ENCODE measurements at places on chromosomes 1 and 21. TPM values are rescaled to one million over a fixed set of nuclear protein-coding genes. Genes with fewer than 3 reads are reported as not detected.

Gene RGS8
- total RNA-seq: 20.5 TPM

Gene OR6N1
- not detected for total RNA-seq

Gene SDC3
- 0.04 TPM for total RNA-seq

Gene FCGR1A
- not detected for total RNA-seq

Gene B3GALT5
- not detected for total RNA-seq

Gene PCP4
- total RNA-seq: not detected

Gene ITLN1
- not detected for total RNA-seq

Gene FAM72C
- total RNA-seq: 13.7 TPM

Gene DIPK1A
- total RNA-seq: 1.7 TPM

Gene RGS16
- total RNA-seq: 19.0 TPM

Gene ZNF672
- 16.7 TPM for total RNA-seq

Gene RHBG
- not detected for total RNA-seq

Gene ABCG1
- not detected for total RNA-seq

Gene OR6N2
- not detected for total RNA-seq

Gene FCRL4
- not detected for total RNA-seq

Gene PADI4
- not detected for total RNA-seq

Gene OR2G6
- total RNA-seq: not detected

Gene OR2T11
- not detected for total RNA-seq

Gene NHLH1
- total RNA-seq: 0.48 TPM

Gene CR1L
- total RNA-seq: not detected

Gene HTR1D
- not detected for total RNA-seq

Gene NBPF15
- 30.4 TPM for total RNA-seq

Gene TSSK3
- total RNA-seq: 1.4 TPM

Gene MYOG
- total RNA-seq: not detected

Gene SLC19A1
- 4.3 TPM for total RNA-seq

Gene FCGR2B
- 523 TPM for total RNA-seq

Gene OLIG1
- not detected for total RNA-seq

Gene CTSS
- 160 TPM for total RNA-seq

Data from Karpas-422 (cell line).